Natural killer cell treated with Interleukin-12 subunit alpha and Interleukin-12 subunit beta and Interleukin-15 and Interleukin-18, amount 100 ng/mL, for 72 hours (primary cell): ENCODE measurements at places on chromosomes 4 and X.

- DNase-seq = no peak
- peaks cover 34% of the 10 kb centered on the region for H3K36me3 ChIP-seq
- no peak overlapping the region for H3K27ac ChIP-seq
- no peaks in the 10 kb centered on the region for H3K27me3 ChIP-seq
Observed at GRCh38 chr4:185309770-185310169, 86.0 kb downstream of the LRP2BP start.

DNA sequence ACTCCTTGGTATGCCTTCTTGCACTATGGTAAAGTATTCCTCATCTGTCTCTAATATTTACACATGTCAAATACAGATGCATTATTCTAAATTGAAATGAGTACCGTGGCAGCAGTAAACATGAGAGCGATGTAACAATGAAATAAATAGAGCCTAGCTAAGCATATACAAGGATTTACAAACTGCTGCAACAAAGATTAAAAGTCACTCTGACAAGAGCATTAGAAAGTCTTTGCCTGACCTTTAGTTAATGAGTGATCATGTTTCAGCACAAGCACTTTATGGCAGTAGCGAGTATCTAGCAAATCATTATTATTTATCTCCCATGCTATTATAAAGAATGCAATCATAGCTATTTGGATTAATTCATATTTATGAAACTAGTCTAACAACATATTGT, 547.0 kb upstream of the NDST4 start:
- H3K4me3 ChIP-seq = no peak overlapping the region
- H3K4me1 ChIP-seq = no peaks in the 10 kb centered on the region
- no peak for DNase-seq
- no peaks in the 10 kb centered on the region for H3K36me3 ChIP-seq

DNA sequence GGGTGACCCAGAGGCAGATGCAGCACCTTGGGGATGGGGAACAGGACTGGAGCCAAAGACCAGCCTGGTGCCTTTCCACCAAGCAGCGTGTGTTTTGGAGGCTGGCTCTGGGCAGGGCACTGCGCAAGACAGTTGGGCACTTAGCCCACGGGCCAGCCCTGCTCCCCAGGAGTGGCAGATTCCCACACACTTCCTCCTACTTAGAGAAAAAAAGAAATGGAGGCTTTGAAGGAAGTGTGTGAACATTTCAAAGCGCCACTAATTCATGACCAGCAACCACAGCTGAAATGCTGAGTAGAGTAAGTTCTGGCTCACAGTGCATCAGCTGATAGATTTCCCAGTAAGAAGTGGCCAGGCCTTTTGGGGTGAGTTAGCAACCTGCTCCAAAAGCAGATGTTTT, 54.9 kb upstream of the LGI2 start:
- H3K36me3 ChIP-seq = no peaks in the 10 kb centered on the region
- DNase-seq = no peak
- H3K4me1 ChIP-seq = no peaks in the 10 kb centered on the region

GRCh38 chrX:37989304-37989703, 17.0 kb upstream of the SYTL5 start:
- no peak overlapping the region for H3K4me3 ChIP-seq
- H3K4me1 ChIP-seq = no peaks in the 10 kb centered on the region
- H3K27me3 ChIP-seq = no peaks in the 10 kb centered on the region
- H3K27ac ChIP-seq = no peak overlapping the region
- no peaks in the 10 kb centered on the region for H3K36me3 ChIP-seq

DNA sequence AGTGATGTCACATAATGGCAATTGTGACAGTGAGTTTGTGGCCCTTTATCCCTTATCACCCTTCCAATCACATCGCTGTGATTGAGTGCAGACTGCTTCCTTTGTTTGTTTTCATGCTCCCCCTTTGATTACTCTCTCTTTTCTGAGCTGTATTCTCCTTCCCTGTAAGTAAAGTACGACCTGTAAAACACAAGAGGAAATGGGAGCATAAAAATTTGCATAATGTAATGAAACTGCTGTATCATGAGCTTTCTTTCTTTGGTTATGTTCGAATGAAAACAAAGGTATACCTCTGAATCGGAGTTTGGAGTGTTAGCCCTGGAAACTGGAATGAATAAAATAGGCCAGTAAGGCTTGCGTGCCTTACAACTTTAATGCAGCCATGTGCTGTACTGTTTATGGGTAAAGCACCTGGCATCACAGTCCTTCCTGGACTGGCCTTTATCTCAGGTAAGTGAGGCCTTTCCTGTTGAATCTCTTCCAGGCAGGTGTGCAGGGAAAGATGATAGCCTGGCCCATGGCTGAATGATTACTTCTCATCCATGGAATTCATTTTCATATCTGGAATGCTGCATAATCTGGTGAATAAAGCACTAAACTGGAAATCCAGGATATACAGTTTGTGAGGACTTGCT, 26.6 kb upstream of the HS3ST1 start:
- DNase-seq = no peak
- H3K27me3 ChIP-seq = peaks cover 18% of the 10 kb centered on the region
- no peak overlapping the region for H3K27ac ChIP-seq
- no peaks in the 10 kb centered on the region for H3K4me1 ChIP-seq

- no peak overlapping the region for H3K27ac ChIP-seq
- H3K4me1 ChIP-seq = peaks cover 13% of the 10 kb centered on the region
- no peak for DNase-seq
- no peaks in the 10 kb centered on the region for H3K27me3 ChIP-seq
- no peak overlapping the region for H3K4me3 ChIP-seq
Observed at GRCh38 chr4:78722320-78722719, 53.8 kb upstream of the BMP2K start.

GRCh38 chr4:153705743-153706468, 21.8 kb downstream of the TLR2 start:
- no peak overlapping the region for H3K4me3 ChIP-seq
- peaks cover 3% of the 10 kb centered on the region for H3K4me1 ChIP-seq
- DNase-seq = no peak
- H3K36me3 ChIP-seq = no peaks in the 10 kb centered on the region
- peaks cover 4% of the 10 kb centered on the region for H3K27me3 ChIP-seq

DNA sequence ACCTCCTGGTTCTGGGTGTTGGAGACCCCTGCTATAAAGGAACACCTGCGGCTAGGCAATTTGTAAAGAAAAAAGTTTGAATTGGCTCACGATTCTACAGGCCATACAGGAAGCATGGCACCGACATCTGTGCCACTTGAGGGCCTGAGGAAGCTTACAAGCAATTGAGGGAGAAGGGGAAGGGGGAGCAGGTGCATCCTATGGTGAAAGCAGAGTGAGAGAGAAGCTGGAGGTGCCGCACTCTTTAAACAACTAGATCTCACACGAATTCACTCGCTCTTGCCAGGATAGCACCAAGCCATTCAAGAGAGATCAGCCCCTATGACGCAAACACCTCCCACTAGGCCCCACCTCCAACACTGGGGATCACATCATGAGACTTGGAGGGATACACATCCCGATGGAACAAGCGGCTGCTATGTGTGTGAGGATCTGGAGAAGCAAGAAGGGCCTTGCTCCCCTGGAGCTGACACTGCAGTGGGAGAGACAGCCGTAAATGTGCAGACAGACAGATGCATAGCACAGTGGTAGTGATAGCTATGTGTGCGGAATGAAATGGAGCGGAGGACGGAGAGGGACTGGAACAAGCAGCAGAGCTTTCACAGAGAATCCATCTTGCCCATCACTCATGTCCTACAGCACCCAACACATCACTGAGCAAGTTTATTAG, 60.7 kb upstream of the HELT start:
- peaks cover 7% of the 10 kb centered on the region for H3K27me3 ChIP-seq
- H3K27ac ChIP-seq = no peak overlapping the region
- no peak overlapping the region for H3K4me3 ChIP-seq
- DNase-seq = no peak
- no peaks in the 10 kb centered on the region for H3K4me1 ChIP-seq

DNA sequence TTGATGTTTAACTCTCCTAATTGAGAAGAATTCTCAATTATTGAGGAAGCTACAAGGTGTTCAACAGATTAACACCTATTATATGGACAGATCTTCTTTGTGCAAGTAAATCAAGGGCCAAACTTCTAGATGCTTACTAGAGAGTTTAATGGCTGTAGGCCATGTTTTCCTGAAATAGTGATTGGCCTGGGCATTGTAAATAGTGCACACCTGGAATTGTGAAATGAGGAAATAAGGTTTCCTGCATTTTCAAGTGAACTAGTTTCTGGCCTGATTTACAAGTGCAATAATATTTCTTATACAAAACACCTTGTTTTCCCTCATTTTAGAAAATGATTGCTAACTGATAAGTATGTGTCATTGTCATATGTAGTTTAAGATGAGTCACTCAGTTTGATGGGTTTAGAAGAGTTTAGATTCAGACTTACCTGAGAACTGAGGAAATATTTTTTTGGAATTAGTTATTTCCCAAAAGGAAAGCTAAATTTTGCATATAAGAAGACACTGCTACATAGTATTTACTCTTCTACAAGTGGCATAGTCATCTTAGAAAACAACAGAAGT, 21.2 kb downstream of the AFF1 start:
- no peak for DNase-seq
- H3K4me1 ChIP-seq = peaks cover 13% of the 10 kb centered on the region
- no peaks in the 10 kb centered on the region for H3K27me3 ChIP-seq
- H3K36me3 ChIP-seq = no peaks in the 10 kb centered on the region
- no peak overlapping the region for H3K27ac ChIP-seq

DNA sequence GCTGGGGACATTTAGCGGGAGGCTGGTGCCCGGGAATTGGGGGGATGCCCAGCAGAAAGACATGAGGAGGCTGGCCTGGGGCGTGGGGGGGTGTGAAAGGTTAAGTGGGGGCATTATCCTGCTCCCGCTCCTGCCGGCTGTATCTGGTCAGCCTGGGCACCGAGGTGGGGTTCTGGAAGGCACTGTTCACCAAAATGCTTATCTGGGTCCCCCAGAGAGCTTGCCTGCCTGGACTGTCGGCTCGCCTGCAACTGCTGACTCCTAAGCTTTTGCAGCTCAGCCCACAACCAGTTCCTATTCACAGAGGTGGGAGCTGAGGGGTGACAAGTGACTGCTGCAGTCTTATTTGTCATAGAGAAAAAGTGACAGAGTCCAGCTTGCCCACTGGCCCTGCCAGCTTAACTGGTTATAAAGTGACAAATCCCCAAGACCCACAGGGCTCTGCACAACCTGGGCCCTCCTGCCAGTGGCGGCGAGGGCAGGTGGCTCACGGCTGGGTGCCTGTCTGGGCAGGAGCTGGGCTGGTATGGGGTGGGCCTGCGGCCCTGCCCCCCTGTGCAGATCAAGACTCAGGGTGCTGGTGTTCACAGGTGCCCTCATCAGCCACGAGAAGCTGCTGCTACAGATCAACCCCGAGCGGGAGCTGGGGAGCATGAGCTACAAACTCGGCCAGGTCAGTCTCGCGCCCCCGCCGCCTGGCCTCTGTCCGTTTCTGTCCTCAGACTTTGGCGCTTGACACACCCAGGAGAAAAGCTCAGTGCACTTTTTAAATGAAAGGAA, 23.7 kb upstream of the MSANTD1 start:
- H3K4me1 ChIP-seq = peaks cover 38% of the 10 kb centered on the region
- DNase-seq = no peak
- H3K4me3 ChIP-seq = no peak overlapping the region
- H3K36me3 ChIP-seq = peaks cover 29% of the 10 kb centered on the region

GRCh38 chrX:139559383-139560042, 29.0 kb downstream of the F9 start:
- no peaks in the 10 kb centered on the region for H3K4me1 ChIP-seq
- H3K27me3 ChIP-seq = peaks cover 10% of the 10 kb centered on the region
- H3K4me3 ChIP-seq = no peak overlapping the region

DNA sequence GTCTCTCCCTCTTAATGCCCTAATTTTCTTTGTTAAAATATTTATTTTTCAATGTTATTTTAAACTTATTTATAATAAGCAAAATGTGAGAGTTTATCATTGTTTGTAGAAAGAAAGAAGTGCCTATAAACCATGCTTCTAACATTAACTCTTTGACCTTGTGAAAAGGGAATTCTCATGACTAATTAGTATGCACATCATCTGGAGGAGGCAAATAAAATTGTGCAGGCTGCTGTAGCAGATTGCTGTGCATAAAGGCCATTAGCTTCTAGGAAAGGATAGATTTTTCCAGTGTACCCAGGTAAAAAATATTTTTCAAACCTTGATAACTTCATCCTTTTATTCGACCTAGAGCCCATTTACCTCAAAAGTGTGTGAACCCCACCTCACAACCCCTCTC, 84.6 kb upstream of the GUCY1A1 start:
- no peaks in the 10 kb centered on the region for H3K36me3 ChIP-seq
- H3K27me3 ChIP-seq = no peaks in the 10 kb centered on the region
- no peak for DNase-seq
- H3K27ac ChIP-seq = no peak overlapping the region
- no peak overlapping the region for H3K4me3 ChIP-seq
- H3K4me1 ChIP-seq = peaks cover 9% of the 10 kb centered on the region

DNA sequence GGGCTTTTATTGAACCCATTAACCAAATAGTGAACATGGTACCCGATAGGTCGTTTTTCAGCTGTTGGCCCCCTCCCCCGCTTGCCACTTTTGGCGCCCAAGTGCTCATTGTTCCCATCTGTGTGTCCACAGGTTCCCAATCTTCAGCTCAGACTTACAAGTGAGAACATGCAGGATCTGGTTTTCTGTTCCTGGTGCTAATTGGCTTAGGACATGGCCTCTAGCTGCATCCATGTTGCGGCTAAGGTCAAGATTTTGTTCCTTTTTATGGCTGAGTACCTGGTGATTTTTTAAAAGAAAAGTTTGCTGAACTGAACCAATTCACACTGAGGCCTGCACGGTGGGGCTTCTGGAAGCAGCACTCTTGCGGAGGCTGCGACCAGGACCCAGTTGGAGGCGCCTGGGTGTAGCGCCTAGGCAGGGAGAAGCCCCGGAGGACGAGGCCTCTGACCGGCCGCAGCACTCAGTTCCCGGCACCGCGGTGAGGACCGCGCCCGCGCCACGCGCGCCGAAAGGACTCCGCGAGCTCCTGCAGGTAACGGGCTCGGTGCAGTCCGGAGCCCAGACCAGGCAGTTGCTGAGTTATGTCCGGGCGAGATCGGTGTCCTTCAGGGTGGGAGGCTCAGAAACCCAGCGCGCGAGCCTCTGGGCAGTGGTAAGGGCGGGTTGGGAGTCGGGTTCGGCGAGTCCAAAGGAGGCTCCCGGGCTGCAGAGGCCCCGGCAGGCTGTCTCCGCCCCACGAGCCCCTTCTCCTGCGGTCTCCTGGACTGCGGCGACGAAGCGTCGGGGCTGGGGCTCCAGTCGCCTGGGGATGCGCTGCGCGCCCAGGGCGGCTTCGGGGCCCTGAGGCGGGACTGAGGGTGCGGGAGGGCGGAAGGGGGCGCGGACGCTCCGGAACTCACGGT, 15.8 kb upstream of the SLC25A4 start:
- peaks cover 39% of the 10 kb centered on the region for H3K27me3 ChIP-seq
- H3K4me1 ChIP-seq = peaks cover 12% of the 10 kb centered on the region
- DNase-seq = no peak
- no peak overlapping the region for H3K27ac ChIP-seq
- no peaks in the 10 kb centered on the region for H3K36me3 ChIP-seq

- no peaks in the 10 kb centered on the region for H3K4me1 ChIP-seq
- H3K4me3 ChIP-seq = no peak overlapping the region
- H3K36me3 ChIP-seq = no peaks in the 10 kb centered on the region
- DNase-seq = no peak
Observed at GRCh38 chrX:142249721-142250120, 44.6 kb upstream of the MAGEC2 start.

- no peak overlapping the region for H3K4me3 ChIP-seq
- no peak overlapping the region for H3K27ac ChIP-seq
- no peak for DNase-seq
- H3K27me3 ChIP-seq = peaks cover 18% of the 10 kb centered on the region
- H3K4me1 ChIP-seq = no peaks in the 10 kb centered on the region
- H3K36me3 ChIP-seq = no peaks in the 10 kb centered on the region
Observed at GRCh38 chr4:118881512-118882146, 7.0 kb upstream of the SYNPO2 start.

GRCh38 chr4:129261584-129261983, 165.6 kb downstream of the C4orf33 start:
- H3K4me1 ChIP-seq = peaks cover 6% of the 10 kb centered on the region
- H3K4me3 ChIP-seq = no peak overlapping the region
- no peak for DNase-seq
- no peak overlapping the region for H3K27ac ChIP-seq
- H3K36me3 ChIP-seq = no peaks in the 10 kb centered on the region
